ENCODE measurements at places on chromosomes 3 and 15. TPM values are rescaled to one million over a fixed set of nuclear protein-coding genes. Genes with fewer than 3 reads are reported as not detected.

Gene EBLN2
- polyA plus RNA-seq: 1.1 TPM

Gene DUOX1
- 1.2 TPM for polyA plus RNA-seq

Gene BFSP2
- 0.72 TPM for polyA plus RNA-seq

Gene VIPR1
- polyA plus RNA-seq: 30.5 TPM

- DNase-seq: no peak
Measured at GRCh38 chr15:64136347-64136746, 15.2 kb upstream of the SNX22 start.

DNA sequence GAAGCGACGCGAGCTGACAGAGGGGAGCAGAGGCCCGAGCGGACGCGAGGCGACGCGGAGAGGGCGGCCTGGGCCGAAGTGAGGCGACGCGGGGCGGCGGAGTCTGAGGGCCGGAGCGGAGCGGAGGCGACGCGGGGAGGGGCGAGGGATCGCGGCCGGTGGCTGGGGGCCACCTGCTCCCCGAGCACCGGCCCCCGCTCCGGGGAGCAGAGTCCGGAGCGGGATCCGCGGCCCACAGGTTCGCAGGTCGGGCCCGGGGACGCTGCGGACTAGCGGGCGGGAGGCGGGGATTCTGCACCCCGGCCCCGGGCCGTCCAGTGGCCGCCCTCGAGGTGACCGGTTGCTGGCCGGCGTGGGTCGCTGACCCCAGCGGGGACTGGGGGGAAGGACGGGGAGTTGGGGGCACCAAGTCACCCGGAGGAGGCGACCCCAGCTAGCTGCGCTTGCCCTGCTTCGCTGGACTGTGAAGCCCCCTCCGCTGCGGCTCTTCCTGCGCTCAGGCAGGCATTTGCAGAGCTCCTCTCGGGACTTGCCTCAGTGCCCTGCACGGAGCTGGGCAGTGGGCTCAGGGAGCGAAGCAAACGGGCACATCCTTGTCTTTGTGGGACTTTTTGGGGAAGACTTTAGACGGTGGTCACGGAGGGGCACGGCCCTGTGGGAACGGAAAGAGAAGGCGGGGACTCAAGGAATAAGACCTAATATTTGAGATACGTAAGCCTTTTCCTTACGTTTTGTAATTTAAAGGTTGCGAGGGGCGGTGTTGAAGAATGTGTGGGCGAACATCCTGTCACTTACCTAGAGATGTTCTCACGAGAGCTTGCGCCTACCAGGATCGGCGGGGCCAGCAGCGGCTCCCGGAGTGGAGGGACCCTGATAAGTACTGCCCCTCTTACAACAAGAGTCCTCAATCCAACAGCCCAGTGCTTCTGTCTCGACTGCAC, 566 bp downstream of the HMCES start:
- DNase-seq: peak; percentile 57

GRCh38 chr3:187077537-187077936, 61.8 kb downstream of the RPL39L start:
- DNase-seq: no peak

GRCh38 chr3:184315543-184315867, 1.1 kb downstream of the EIF4G1 start:
- no peak for DNase-seq

DNA sequence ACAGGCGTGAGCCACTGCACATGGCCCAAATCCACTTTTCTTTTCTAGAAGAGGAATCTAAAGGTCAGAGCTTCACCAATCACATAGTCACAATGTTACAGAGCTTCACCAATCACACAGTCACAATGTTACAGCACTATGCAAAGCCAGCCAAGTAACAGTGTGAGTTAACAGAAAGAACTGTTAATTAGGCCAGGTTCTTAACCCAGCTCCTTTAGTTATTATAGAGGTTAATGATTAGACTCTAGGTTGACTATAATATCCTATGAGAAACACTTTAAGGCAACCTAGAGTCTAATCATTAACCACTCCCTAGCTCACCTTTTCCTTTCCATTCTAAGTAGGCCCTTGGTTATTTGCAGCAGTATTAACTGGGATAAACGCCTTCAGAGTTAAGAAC, 54.0 kb downstream of the TASOR start:
- DNase-seq: no peak

GRCh38 chr3:156729460-156730179, 55.2 kb downstream of the TIPARP start:
- no peak for DNase-seq

- no peak for DNase-seq
Measured at GRCh38 chr3:16721494-16721893, 116.3 kb upstream of the DAZL start.

- DNase-seq: no peak
Measured at GRCh38 chr3:13718436-13718835, 161.4 kb downstream of the WNT7A start.

GRCh38 chr3:20742903-20743552, 557.0 kb upstream of the SGO1 start:
- DNase-seq: no peak

DNA sequence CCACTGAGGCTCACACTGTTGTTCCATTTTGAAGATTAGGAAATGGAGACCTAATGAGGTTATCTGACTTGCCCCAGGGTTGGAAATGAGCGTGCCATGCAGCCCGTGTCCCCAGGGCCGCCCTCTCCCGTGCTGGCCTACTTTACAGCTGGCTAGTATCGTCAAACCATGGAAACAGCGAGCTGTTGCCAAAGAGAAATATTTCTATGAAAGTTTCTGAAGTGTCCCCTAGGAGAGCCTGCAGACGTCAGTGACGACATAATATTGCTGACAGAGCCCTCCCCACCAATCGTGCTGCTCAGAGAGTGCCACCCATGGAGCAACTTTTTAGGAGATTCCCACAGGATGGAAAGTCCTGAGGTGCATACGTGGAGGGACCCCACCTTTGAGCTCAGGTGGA, 11.2 kb upstream of the FAM174B start:
- DNase-seq: no peak

DNA sequence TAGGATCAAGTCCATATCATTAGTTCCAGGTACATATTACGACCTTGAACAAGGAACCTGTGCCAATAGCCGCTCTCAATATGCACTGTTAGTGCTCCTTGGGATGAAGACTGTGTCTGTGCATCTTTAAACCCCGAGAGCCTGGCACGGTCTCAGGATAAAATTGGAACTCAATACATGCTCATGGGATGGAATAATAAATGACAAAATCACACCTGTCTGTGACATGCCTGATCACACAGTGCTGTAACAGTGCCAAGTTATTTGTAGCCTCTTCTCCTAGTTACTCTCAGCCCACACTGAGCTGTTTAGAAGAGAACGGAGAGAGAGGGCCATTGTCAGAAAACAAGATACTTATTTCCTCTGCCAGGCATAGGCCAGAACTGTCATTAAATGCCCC, 82.2 kb downstream of the SSR3 start:
- no peak for DNase-seq

GRCh38 chr15:29849716-29850115, 27.4 kb upstream of the TJP1 start:
- DNase-seq: no peak

DNA sequence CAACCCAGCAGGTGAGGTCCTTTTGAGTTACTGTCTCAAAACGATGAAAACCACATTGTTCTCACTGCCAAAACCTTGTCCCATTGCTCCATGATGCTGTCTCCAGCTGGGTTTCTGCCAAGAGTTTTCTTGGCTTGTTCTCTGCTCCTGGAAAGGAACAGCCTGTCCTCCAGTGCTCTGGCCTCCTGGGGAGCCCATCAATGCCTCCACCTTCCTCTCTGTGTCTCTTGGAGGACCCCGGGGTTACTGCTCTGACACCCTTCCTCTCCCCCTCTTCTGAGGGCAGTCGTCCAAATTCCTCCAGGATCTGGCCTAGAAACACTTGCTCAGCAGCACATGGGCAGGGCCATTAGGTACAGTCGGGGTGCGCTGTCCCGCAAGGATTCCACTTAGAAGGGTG, 63.9 kb upstream of the RGMA start:
- no peak for DNase-seq

DNA sequence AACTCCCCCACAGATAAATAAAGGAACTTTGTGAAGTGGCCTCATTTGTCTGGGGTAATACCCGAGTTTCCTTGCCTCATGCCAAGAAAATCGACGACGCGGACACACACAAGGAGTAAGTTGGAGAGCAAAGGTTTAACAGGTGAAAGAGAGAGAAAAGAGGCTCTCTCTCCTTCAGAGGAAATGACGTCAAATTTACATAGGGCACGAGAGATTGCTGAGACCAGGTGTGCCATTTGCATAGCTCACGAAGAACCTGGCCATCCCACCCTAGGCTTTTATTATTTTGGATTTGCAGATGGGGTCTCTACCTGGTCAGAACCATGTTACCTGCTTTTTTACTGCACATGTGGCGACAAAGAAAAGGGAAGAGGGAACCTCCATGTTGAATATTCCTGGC, 49.3 kb upstream of the IGF2BP2 start:
- DNase-seq: no peak

- DNase-seq: no peak
Measured at GRCh38 chr15:79858469-79858868, 38.3 kb downstream of the MTHFS start.

DNA sequence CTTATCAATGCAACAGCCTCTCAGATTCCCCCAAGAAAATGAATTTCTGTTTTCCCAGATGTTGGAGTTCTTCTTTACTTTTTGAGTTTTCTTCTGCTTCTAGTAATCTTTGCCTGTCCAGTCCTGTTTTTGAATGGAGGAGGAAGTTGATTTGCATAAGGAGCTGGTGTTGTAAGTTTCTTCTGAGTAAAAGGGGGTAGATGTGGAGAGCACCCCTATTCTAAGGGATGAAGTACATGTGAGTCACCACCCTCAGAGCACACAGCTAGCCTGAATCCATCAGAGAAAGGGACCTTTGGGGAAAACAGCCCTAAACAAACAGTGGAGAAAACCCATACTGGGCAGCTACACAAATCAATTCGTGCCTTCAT, 34.5 kb downstream of the ACAA1 start:
- DNase-seq: no peak

- DNase-seq: no peak
Measured at GRCh38 chr3:117131259-117131658, 421.7 kb downstream of the TUSC7 start.

GRCh38 chr3:131048030-131048429, 21.4 kb downstream of the NEK11 start:
- no peak for DNase-seq

GRCh38 chr3:36957063-36957462, 12.2 kb upstream of the TRANK1 start:
- no peak for DNase-seq

DNA sequence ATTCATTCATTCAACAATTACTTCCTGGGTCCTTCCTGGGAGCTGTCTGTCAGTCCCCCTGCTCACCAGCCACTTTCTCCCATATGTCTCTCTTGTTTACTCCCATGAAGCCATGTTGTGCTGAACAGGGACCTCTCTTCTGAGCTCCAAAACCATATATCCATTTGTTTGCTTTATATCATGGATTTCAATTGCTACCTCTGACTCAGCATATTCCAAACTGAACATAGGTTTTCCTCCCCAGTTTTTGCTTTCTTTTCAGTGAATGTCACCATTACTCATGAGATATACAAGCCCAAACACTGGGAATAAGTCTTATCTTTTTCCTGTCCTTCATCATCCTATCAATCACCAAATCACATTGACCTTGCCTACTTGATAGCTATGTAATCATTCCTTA, 152.5 kb upstream of the P2RY1 start:
- no peak for DNase-seq

All from naive thymus-derived CD4-positive, alpha-beta T cell (primary cell).